Right hindlimb (tissue), 1 donor: ENCODE measurements at places on chromosomes 2 and 18.

DNA sequence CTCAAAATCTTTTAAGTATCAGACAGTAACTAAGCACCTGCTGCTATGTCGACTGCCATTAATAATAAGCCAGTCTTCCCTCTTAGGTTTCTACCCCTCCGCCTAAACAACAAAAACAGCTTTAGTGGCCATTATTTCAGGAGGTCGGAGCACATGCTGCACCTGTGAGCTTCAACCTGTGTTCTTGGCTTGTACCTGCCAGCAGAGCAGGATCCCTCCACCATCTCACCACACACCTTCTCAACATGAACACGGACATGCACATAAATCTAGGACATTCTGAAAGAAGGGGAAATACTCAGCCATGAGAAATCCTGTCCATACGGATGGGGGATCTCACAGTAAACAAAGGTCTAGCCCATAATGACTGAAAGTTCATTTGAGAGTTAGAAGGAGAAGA lies 3.7 kb downstream of the CYB5A start:
- no peak for DNase-seq

DNA sequence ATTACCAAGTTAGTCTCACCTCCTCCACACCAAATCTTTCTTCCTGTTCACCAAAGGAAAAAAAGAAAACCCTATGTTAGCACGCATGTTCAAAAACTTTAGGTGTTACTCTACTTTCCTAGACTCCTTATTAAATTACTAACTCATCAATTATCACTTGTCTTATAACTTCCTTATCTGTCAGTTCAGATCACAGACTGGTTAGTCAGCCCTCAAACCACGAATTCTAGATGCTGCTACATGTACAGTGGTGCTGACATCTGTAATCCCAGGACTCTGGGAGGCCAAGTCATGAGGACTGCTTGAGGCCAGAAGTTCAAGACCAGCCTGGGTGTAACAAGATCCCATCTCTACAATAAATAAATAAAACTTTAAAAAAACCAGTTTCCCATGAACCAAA lies 3.5 kb downstream of the YWHAQ start:
- DNase-seq, result no peak

- DNase-seq, result no peak
Observed at GRCh38 chr2:25115902-25116301, 52.5 kb downstream of the POMC start.

- DNase-seq, result no peak
Observed at GRCh38 chr2:36481709-36482108, 116.3 kb downstream of the FEZ2 start.

DNA sequence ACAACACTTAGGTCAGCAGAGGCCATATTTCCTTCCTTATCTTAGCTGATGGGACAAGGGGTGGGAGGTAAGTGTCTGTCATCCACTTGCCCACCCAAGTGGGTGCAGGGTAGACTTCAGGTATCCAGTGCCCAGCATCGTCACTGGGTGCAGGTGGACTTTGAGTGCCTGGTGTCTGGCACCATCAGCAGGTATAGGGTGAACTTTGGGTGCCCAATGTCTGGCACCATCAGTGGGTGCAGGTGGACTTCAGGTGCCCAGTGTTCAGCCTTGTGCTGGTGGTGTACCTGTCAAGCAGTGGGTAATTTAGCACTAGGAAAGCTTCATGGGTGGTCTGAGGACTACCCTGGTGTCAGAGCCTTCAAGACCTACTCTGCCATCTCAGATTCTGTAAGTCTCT lies 175.6 kb downstream of the SEPTIN10 start:
- no peak for DNase-seq

DNA sequence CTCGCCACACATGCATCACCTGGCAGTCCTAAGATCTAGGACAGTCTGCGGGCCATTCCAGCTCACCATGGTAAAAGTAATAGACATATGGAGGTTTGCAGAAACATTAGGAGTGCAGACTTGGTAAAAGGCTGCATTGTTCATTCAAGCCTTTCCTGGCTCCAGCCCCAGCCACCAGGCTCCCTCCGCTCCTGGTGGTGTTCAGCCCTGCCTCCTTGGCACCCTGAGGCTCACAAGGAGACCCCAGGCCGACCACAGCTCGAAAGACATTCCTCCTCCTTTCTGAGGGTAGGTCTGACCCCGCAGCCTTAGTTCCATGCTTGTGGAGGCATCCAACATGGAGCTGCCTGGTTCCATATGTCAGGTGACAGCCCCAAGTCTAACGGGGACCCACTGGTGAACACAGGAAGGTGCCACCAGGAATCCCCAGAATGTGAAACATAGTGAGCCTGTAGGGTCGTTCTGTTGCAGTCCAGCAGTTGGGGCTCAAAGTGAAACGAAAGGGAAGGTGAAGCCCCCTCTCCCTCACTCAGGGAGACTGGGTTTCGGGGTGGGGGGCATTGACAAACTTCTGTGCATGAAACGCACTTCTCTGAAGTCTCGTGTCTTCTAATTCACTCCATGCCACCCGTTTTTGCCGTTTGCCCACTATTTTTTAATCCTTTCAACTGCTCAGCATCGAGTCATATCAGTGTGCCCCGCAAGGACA lies 5.0 kb upstream of the SP100 start:
- no peak for DNase-seq

- DNase-seq, result no peak
Observed at GRCh38 chr18:43465483-43465882, 188.2 kb upstream of the SYT4 start.
